ENCODE measurements at places on chromosomes 3 and 15. TPM values are rescaled to one million over a fixed set of nuclear protein-coding genes. Genes with fewer than 3 reads are reported as not detected.

GRCh38 chr15:70579766-70580165 is 183.6 kb downstream of the UACA start:
- DNase-seq = no peak

The PRR20G gene
- not detected for total RNA-seq

DNA sequence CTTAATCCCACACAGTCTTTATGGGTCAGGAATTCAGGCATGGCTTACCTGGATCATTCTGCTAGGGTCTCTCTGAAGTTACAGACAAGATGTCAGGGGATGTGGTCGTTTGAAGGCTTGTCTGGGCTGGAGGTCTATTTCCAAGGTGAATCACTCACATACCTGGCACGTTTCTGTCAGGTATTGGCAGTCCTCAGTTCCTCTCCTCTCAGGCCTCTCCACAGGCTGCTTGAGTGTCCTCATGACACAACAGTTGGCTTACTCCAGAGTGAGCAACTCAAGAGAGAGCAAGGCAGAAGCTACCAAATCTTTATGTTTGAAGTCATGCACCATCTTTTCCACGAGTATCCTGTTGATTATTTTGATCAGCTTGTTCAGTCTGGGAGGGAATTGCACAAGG is 43.9 kb upstream of the PARP14 start:
- no peak for DNase-seq

The RARRES1 gene
- total RNA-seq = not detected

GRCh38 chr15:48266024-48266689 is 60.1 kb downstream of the SLC12A1 start:
- no peak for DNase-seq

The RARB gene
- not detected for total RNA-seq

DNA sequence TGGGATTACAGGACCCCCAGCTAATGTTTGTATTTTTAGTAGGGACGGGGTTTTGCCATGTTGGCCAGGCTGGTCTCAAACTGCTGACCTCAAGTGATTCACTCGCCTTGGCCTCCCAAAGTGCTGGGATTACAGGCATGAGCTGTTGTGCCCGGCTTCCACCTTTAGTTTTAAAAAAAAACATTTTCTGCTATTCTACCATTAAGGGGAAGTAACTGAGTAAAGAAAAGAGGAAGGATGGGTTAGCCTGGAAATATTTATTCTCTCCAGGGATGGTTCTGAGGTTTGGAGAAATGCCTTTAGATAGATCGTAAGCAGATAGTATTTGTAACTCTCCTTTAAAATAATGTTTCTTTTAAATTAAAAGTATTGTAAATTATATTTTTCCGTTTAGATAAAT is 3.1 kb downstream of the AP4E1 start:
- no peak for DNase-seq

GRCh38 chr3:48429317-48429959 is 448 bp downstream of the PLXNB1 start:
- DNase-seq = peak; percentile 53

The SH2D7 gene
- 0.31 TPM for total RNA-seq

The ADGRG7 gene
- total RNA-seq = 26.5 TPM

GRCh38 chr3:76147846-76148245 is 362.5 kb upstream of the ZNF717 start:
- no peak for DNase-seq

DNA sequence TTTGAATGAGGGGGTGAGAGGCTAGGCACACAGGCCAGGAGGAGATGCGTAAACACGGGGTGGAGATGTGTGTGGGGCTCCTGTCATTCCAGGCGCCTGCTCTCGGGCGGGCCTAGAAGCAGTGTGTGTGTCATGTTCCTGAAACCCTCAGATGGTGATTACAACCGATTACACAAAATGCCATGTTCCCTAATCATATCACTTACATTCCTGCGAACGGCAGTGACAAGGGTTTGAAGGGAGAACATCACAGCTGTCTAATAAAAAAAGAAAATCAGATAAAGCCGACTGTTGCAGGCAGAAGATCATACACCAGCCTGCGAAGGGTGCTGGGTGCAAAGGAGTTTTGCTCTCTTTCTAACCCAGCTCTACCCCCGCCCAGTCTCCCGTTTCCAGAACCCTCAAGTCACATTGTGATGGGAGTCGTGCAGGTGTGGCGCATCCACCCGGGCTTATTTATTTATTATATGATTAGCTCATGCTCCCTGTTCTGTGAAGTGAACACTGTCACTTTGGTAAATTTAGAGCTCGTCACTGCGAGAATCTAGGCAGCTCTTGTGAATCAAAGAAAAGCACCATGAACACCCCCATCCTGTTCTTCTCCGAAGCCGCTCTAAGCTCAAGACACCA is 140.3 kb downstream of the NR2F2 start:
- DNase-seq = no peak

GRCh38 chr3:33201195-33201594 is 17.4 kb downstream of the SUSD5 start:
- no peak for DNase-seq

DNA sequence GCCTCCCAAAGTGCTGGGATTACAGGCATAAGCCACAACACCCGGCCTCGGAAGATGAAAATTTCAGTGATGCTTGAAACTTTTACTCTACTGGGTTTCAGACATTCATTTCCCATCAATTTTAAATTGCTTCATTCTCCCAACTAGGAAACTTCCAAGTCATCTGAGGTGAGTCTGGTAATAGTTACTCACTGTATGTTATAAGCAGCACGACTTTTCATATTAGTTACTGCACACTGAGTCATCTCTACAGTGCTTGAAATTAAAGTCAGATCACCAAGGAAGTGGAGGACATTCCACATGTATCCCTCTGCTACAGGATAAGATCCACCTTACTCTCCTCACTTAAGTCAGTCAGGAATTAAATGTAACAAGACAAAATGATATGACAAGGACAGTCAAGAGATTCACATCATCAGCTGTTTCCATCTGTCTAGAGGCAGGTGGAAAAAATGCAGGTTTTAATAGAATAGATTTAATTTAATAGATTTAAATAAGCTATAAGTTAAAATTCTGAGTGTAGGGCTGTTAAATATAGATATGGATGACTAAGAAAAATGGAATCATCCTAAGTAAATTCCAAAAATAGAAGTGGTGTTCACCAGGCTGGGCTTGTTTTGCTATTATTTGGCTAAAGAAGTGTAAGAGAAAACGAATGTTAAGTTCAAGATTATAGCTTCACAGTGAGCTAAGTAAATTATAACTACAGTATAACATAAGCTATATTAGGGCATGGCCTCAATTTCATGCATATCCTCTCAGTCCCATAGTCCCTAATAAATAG is 104.4 kb downstream of the TMCO5A start:
- no peak for DNase-seq

The TRH gene
- total RNA-seq = not detected

The SLC12A8 gene
- total RNA-seq = 0.45 TPM

GRCh38 chr15:44720460-44721176 is 9.3 kb downstream of the B2M start:
- DNase-seq = no peak

DNA sequence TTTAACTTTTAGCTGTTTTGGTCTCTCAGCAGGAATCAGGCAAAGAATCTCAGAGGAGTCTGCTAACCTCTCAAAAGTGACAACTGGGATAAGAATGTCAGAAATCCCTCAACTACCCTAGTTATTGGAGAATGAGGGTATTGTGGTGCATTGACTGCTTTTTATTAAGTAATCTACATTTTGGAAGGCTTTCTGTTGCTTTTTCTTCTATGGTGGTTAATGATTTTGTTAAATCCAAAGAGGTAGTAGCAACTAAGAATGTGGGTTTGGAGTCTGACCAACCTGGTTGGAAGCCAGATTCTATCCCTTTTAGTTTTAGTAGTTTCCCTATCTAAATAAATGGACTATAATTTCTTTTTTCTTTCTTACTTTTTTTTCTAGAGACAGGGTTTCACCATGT is 94.7 kb upstream of the RNF7 start:
- DNase-seq = no peak

GRCh38 chr3:87287011-87287410 is 10.6 kb upstream of the POU1F1 start:
- no peak for DNase-seq

DNA sequence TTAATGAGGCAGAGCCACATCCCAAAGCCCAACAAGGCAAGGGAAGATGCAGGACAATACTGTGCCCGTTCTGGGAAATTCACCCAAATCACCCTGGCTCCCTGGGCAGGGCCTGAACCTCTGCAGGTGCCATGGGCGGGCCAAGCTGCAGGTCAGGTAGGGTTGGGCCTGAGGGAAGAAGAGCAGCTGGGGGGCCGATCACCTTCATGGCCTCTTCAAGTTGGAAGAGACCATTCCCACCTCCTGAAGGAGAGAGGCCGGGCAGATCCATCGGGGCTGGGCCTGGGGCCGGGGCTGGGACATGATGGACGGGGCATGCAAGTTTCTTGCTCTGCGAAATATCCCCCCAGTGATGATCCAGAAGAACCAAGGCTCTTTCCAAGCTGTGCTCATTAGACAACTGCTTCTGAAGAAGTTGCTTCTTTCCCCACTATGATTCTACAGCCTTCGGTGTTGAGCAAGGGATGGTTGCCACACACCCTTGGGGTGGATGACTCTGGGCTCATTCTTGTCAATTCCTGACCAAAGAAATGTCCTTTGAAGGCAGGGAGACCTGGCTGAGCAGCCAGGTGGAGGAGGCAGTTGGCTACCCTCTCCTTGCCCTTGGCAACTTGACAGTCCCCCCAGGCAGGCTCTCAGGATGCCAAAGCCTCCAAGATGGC is 38.2 kb downstream of the KLHL25 start:
- DNase-seq = no peak

- DNase-seq = no peak
Measured at GRCh38 chr3:125313060-125313635, 62.0 kb downstream of the ZNF148 start.

- no peak for DNase-seq
Measured at GRCh38 chr3:50287262-50287661, 5.0 kb downstream of the IFRD2 start.

- DNase-seq = no peak
Measured at GRCh38 chr3:50204804-50205412, at the start of gene SLC38A3. TSS of gene SLC38A3 (plus strand) at chr3:50205271. CDS start at chr3:50214200, 8,929 bp downstream.

The FAM81A gene
- total RNA-seq = 4.7 TPM

DNA sequence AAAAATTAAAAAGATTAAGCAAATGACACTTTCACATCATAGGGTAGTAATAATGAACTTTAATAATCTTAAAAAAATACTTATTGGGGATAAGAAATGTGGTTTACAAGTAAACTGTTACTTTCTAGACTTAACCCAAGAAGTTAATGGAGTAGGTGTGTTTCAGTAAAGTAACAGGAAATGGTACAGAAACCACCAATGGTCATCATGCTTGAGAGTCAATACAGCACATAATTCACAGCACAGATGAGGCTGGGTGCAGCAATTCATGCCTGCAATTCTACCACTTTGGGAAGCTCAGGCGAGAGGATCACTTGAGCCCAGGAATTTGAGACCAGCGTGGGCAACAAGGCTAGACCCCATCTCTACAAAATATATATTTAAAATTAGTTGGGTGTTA is 11.5 kb upstream of the USP50 start:
- DNase-seq = no peak

DNA sequence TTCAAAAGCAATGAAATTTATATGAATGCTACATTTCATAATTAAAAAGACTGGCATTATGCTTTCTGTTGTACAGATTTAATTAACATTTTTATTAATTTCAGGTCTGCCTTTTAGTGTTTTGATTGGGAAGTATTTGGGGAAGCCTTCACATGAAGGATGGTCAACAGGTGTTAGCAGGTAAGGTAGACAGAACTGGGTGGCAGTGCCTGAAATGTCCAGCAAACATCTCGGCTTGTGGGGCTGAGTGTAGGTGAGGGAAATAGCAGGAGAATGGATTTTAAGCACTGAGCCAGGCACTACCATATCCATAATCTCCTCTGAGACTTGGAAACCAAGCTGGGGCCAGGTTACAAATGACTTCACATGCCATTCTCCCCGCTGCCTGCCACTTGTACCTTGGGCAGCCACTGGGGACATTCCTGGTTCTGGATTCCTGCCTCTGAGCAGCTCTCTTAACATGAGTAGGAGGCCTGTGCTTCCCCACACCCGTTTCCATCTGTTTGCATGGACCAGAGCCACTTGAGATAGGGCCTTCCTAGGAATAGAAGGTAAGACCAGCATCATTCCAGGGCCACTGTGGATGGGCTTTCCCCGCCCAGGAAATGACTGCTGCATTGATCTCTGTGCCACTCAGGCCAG is 125.9 kb upstream of the HES1 start:
- no peak for DNase-seq

- DNase-seq = no peak
Measured at GRCh38 chr3:59654480-59655417, 604.9 kb upstream of the CFAP20DC start.

The CADM2 gene
- total RNA-seq = 0.29 TPM

DNA sequence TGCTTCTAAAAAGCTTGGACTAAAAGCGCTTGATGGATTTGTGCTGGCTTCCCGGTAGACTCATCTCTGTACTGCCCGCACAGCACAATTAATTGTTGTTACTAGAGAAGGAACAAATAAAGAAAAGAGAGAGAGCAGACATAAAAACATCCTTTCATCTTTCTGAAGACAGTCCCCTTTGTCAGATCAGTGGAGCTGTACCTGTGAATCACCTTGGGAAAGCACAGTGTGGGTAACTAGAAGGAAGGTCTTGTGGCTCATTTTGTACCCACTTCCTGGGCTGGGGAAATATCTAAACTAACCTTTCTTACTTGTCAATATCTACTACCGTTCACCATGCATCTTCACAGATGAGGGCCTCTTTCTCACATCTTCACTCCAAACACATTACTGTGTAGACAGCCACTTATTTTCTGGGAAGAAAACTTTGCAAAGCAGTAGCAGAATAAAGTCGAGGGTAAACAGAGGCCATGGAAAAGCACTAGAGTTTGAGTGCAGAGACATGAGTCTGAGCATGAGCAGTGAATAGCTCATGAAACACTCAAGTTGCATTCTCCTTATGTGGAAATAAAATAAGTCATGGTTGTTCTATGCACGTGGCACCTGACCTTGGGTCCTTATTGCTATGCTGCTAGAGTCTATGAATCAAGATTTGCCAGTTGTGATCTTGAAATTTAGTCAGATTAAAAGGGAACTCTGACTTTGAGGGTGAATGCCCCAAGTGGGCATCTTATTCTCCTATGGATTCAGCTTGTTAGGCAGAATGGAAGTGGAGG is 169.3 kb downstream of the LPP start:
- DNase-seq = peak; percentile 78

- no peak for DNase-seq
Measured at GRCh38 chr3:70916375-70917055, 604.1 kb upstream of the MDFIC2 start.

The DAPK2 gene
- total RNA-seq = 1.3 TPM

The SLCO2A1 gene
- not detected for total RNA-seq

The HAPLN3 gene
- 75.7 TPM for total RNA-seq

DNA sequence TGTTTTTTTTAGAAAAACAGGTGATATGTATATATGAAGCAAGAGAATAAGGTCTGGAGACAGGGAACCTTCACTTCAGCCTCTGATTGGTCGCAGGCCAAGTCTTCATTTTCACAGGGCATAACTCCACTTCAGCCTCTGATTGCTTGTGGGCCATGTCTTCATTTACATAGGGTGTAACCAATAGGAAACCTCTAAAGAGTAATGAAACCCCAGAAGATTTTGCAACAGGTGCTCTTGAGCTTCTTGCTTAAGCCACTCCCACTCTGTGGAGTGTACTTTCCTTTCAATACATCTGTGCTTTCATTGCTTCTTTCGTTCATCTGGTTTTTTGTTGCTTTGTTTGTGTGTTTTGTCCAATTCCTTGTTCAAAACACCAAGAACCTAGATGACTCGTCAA is 22.6 kb upstream of the SCG3 start:
- DNase-seq = no peak

The CDHR4 gene
- total RNA-seq = not detected
